Stimulated activated CD4-positive, alpha-beta T cell treated with anti-CD3 and anti-CD28 coated beads, Interleukin-1b, Interleukin-23, amount 100 ng/mL, for 4 hours (primary cell): ENCODE measurements at places on chromosomes 7 and 10.

GRCh38 chr7:27079234-27079975 is 16.4 kb downstream of the HOXA1 start:
- DNase-seq, result no peak

DNA sequence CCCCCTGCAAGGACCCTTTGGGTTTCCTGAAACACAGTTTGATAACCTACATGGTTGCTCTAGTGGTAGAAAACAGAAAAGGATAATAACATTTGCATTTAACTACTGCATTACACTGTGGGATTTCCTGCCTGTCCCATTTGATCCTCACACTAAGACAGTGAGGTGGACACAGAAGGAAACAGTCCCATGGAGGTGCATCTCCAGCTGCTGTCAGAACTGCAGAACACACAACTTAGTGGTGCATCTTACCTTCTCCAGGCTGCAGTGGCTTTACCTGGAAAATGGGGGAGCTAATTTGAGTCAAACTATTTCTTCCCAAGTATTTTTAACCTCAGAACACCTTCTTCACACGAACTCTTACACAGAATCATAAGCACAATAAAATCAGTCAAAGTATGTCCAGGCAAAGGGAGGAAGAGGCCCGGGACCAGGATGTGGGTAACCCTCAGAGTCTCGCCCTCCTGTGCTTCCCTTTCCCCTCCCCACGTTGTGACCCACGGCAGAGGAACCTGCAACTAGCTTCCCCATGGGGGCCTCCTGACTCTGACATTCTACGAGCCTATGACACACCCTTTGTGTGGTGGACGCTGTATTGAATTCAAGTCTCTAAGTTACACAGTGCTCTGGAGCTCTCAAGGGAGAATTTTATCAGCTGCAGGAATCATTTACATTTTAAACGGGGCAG is 33.7 kb downstream of the SCRN1 start:
- DNase-seq, result no peak

- no peak for DNase-seq
Measured at GRCh38 chr7:4009211-4010060, 672.7 kb upstream of the FOXK1 start.

GRCh38 chr7:151512353-151512752 is 7.3 kb downstream of the RHEB start:
- DNase-seq, result no peak

DNA sequence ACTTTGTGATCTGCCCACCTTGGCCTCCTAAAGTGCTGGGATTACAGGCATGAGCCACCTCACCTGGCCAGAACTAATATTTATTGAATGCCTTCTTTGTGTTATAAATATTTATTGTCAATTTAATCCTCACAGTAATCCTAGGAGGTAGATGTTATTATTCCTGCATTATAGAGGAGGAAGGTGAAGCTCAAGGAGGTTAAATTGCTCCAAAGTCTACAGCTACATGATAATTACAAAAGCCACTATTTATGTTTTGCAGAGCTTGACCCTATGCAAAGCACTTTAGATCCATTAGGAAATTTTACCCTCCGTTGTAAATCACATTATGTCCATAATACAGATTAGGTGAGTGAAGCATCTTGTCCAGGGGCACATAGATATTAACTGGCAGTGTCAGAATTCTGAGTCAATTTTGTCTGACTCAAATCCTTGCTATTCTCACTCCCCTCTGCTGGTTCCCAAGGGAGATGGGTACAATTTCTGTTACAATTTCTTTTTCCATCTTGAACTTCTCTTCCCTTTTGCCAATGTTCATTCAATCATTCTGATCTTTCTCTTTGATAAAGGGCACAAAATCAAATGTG is 25.7 kb upstream of the CDK14 start:
- no peak for DNase-seq

GRCh38 chr10:97729014-97729413 is 7.9 kb upstream of the ZFYVE27 start:
- no peak for DNase-seq

DNA sequence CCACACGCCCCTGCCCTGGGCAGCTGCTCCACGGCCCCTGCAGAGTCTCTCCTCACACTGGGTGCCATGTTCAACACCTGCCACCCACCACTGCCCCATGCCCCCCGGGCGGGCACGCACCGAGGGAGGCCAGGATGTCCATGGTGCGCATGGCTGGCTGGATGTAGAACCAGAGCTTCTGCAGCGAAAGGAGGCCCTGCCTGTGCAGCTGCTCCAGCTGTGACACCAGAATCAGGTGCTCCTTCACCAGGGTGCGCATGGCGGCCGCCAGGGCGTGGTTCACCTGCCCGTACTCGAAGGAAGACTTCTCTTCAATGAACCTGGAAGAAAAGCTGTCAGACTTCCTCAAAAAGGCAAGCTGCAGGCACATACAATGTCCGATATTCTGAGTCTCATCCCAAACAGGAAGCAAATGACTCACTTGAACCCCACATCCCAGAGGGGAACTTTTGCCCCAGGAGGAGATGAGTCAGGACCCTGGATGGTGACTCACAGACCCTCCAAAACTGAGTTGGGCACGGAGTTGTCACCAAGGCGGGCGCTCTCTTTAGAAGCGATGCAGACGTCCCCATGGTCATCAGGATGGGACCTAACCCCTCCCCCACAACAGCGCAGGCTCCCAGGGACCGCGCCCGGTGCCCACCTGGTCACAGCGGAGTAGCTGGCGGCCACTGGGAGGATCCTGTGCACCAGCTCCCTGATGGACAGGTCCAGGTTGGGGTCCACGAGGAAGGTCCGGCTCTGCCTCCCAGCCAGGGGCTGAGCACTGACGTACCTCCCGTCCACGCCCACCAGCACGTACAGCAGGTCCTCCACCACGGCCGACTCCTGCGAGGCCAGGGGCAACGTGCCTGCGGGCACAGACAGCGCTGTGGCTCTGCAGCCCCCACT is 15.5 kb downstream of the TUBGCP2 start:
- DNase-seq, result no peak

DNA sequence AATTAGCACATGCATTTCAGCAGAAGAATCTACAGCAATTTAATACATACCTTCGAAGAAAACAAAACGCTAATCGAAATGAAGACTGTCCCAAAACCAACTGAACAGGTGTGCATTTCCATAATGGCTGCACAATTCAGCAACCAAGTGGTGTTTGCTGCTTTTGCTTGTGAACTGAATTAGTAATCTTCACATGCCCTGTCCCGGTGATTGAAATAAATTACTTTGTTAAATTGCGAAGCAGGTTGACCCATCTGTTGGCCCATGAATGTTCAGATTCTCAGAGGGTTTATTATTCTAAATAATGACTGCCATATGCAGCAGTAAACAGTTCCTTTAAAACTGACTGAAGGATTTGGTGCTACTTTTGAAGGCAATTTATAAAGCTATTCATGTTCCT is 445.2 kb upstream of the NFE2L3 start:
- DNase-seq, result no peak

GRCh38 chr10:2387261-2387660 is 649.9 kb upstream of the ADARB2 start:
- DNase-seq, result no peak

- no peak for DNase-seq
Measured at GRCh38 chr10:27564398-27564797, 60.3 kb downstream of the RAB18 start.

- DNase-seq, result no peak
Measured at GRCh38 chr10:30784524-30784896, 155.0 kb upstream of the LYZL2 start.

- DNase-seq, result no peak
Measured at GRCh38 chr10:112790030-112790429, 160.0 kb upstream of the TCF7L2 start.

GRCh38 chr7:94969434-94970084 is 62.2 kb downstream of the PPP1R9A start:
- DNase-seq, result no peak

DNA sequence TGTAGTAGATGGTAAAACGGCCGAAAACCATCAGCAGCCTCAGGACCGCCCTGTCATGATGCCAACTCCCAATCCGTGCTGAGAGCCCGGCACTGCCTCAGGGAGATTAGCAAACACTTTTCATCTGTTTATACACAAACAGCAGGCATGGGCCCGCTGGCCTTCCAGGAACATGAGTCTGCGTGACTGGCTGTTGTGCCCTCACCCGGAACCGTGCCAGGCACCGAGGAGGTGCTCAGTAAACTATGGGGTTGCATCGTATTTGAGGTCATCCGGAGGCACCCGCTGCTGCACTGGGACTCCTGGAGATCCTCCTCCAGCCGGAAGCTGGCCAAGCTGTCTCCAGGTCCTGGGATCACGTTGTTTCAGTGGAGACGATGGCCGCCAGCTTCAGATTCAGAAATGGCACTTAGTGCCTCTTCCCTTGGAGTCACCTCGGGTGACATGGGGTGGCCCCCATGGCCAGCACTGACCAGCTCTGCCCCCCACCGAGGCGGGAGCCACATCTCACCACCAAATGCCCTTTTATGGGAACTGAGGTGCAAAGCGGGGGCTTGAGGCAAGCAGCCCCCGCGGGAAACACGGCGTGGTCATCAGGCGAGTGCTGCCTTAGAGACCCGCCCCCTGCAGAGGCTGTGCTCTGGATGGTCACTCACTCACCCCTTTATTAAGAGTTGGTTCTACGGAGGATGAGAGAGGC is 585.9 kb downstream of the PTPRN2 start:
- DNase-seq, result no peak

DNA sequence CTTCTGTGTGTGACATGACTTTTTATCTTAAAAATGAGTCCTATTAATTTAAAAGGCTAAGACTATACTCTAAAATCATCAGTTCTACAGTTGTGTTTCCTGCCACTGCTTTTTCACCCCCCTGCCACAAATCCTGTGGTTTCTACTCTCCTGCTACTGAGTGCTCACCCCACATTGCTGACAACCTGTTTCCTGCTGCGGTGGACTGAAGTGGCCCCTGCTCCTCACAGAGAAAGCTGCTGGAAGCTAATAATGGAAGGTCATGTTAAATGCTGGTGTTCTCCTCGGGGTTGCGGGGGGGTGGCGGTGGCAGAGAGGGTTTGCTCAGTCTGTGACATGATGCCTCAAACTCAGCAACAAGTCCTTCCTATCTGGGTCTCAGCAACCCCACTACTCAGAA is 113.2 kb upstream of the INHBA start:
- DNase-seq, result no peak
